Activated CD8-positive, alpha-beta memory T cell treated with anti-CD3 and anti-CD28 coated beads, Interleukin-2, amount 50 U/mL, for 4 hours (primary cell): ENCODE measurements at places on chromosomes 1 and 21.

GRCh38 chr1:113170519-113170918 is 97.5 kb downstream of the LRIG2 start:
- DNase-seq, result no peak

DNA sequence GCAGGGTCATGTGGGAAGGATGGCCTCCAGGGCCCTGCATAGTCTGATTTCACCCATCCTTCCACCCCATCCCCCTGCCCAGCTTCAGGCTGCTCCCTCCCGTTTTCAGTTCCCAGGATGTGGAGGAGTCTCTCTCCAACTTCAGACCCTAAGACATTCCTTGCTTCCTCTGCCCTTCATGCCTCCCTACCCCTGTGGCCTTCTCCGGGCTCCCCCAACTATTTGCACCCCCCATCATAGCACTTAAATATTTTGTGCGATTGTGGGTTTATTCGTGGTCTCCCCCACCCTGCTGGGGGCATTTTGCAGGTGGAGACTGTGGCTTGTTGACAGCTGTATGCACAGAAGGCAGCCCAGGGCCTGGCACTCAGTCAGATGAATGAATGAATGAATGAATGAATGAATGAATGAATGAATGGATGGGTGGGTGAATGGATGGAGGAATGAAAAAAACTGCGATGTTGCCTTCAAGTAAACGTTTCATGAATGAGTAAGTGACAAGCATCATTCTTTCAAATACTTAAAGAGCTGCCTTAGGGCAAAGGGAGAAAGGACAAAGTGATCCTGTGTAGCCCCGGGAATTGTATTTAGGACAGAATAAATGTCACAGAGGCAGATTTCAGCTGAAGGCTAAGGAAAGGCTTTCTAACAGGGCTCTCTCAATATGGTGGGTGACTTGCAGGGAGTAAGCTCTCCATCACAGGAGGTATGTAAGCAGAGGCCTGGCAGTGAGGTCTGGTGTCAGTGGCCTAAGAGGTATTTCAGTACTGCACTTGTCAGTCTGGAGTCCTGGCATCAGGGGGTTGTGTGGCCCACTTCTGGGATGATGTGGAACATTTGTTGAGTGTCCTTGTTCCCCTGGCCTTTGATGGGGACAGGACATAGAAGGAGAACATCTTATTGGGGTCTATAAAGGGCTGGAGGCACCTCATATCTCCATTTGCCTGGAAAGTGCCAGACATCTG is 156.4 kb downstream of the PTPRU start:
- DNase-seq, result no peak

DNA sequence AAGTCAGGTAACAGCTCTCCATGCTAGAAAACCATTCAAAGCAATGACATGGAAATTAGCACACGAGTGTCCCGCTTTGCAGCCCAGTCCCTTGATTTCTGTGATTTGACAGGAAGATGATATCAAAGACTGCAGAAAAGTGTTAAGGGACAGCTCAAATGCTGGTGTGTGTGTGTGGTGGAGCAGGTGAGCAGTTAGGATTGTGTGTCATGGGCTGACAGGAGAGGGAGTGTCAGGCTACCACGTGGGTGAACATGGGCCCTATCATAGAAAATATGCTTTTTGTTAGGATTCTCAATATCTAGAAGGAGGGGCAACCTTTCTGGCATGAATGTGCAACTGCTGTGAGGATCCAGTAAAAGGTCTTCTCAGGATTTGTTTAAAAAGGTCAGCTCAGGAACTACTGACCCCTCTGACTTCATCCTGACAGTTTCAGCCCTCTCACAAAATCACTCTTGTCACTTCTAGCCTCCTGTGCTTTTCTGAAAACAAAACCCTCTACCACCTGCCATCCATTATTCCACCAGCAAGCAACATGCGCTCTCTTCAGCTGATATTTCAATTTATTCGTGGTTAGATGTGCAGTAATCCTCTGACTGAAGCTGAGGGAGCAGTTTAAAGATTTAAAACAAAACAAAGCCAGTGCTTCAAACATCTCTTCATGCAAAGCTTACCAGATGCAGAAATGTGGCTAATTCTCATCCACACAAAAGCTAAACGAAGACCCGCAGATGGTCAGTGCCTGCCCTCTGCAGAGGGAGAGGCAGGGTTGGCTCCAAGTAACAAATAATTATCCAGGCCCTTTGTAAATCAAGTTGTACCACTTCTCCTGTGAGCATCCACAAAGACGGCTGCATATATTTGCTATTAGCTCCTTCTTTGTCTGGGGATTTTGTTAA is 397.9 kb downstream of the PTBP2 start:
- no peak for DNase-seq

DNA sequence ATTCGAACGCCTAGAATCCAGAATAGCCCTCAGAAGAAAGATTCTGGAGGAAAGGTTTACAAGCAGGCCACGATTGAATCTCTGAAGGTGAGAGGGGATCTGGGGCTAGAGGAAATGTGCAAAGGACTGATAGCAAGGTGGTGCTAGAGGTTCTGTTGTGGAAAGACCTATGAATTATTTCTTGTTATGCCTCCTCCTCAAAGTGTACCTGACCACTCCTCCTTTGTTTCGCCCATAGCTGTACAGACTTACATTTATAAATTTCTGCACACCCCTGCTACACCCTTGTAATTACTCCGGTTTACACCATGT is 986 bp downstream of the TCEANC2 start:
- no peak for DNase-seq

GRCh38 chr1:53738205-53739108 is 507 bp downstream of the GLIS1 start:
- DNase-seq, result no peak

- DNase-seq, result peak; percentile 21
These were observed 1.5 kb downstream of the CACHD1 start for GRCh38 chr1:64471218-64472039.

GRCh38 chr21:28229814-28230213 is 762.9 kb downstream of the LTN1 start:
- no peak for DNase-seq

DNA sequence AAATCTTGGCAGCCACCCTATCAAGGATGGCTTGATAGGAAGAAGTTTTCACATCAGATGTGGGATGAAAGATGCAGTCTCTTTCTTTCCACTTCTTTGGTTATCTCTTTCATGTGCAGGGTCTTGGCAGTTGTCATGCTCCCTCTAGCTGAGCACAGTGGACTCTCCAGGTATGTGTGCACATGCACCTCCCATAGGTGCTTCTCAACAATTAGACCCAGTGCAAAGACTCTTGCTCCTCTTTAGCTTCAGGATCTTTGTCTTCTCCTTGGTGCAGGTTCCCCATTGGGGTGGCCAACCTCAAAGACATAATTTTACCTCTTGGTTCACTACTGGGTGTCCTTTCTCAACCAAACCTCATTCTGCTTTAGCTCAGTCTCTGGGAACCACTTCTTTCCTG is 80.7 kb downstream of the TBX15 start:
- no peak for DNase-seq

GRCh38 chr1:26410706-26411623 is at the start of gene LIN28A:
Gene LIN28A (plus strand): TSS chr1:26410817. CDS start chr1:26410892, 75 bp downstream.
- DNase-seq, result no peak

DNA sequence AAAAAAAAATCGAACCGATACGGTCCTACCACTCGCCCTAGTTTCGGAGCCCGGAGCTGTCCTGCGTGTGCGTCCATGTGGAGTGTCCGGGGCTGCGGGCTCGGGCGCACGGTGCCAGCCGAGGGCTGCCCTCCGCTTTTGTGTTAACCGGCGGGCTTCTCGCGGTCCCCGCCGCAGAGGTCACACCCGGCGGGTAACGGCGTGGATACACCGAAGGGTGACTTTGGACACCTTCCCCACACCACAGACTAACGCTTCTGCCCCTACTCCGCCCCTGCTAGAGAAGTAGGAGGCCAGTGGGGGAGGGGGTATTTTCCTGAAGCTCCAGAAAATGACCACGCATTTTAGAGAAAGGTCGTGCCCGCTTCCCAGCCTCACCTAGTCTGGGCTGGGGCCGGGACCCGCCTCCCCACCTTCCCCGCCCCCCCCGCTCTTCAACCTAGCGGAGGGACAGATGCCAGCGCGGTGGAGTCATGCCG is 609 bp upstream of the ATF3 start:
- DNase-seq, result peak; percentile 26

GRCh38 chr1:192534666-192535065 is 40.9 kb upstream of the RGS1 start:
- no peak for DNase-seq

DNA sequence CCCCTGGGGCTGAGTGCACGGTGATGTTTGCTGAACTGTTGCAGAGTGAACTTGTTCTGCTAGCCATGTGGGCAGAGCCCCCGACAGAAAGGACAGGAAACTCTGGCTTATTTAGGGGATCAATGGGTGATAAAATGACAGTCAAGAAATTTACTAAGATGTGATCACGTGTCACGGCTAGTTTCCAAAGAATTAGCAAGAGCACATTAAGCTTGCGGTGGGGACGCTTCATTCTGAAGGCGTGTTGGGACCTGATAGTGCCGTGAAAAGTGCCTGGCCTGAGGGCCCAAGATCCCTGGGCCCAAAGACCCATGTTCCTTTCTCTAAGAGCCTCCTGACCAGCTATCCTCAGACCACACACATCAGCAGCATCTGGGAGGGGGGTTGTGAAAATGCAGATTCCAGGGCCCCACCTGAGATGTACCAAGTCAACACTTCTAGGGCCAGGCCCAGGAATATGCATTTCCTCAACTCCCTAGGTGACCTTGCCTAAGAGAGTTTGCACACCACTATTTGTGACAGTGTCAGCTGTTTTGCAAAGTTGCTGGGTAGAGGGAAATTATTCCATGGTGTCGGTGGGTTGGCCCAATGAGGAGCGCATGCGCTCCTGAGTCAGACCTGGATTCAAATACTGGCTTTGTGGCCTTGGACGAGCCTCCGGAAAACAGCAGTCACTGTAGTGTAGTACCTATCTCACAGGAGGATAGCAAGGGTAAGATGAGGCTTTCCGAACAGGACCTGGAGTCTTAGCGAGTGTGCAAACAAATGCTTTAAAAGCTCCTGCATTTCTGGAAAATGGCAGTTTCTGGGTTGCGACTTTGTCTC is 77.5 kb downstream of the SPSB1 start:
- no peak for DNase-seq

- DNase-seq, result no peak
These were observed 1.1 kb downstream of the RYR2 start for GRCh38 chr1:237042892-237043576.

DNA sequence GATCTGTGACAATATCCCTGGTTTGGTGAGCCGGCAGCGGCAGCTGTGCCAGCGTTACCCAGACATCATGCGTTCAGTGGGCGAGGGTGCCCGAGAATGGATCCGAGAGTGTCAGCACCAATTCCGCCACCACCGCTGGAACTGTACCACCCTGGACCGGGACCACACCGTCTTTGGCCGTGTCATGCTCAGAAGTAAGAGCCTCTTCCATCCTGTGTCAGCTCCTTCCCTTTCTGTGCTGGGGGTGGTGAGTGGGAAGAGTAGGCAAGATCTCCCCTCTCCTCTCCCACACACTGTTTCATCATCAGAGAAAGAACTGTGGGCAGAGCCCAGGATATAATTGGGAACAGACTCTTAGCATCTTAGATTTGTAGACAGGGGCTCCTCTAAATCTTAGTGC is 6.1 kb downstream of the WNT2B start:
- no peak for DNase-seq

GRCh38 chr21:43025636-43026180 is 49.9 kb downstream of the CBS start:
- no peak for DNase-seq

DNA sequence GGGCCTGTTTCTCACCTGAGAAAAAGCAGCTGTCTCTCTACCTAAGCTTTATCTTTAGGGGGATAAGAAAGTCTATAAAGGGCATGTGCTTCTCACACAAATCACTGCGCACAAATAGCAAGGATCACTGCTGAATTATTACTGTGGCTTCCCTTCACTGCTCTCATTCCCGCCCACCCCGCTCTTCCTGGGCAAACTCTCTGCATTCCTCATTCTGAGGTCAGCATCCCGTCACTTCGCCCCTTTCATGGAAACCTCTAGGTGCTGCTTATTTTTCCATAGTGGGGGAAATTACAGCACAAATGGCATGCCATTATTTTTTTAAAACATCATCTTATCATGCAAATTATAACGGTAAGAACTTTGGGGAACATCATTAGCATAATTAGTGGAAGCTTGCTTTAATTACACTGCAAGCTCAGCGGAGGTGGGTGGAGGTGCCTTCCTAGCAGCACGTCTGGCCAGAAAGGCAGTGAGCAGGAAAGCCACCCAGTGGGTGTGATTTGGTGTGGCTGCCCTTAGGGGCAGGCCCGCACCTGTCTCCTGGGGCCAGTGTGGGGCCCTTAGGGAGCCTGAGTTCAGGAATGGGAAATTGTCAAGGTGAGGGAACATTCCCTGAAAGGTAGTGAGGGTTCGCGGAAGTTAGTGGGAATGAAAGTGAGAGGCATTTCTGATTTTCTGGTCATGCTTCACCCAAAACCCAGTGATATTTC is 105.9 kb downstream of the LAMC2 start:
- no peak for DNase-seq

GRCh38 chr1:219940707-219941106 is 12.3 kb upstream of the SLC30A10 start:
- DNase-seq, result no peak

- DNase-seq, result no peak
These were observed 348.7 kb downstream of the RPS6KC1 start for GRCh38 chr1:213399695-213400094.

- DNase-seq, result no peak
These were observed 36.2 kb upstream of the POU3F1 start for GRCh38 chr1:38082769-38083263.

DNA sequence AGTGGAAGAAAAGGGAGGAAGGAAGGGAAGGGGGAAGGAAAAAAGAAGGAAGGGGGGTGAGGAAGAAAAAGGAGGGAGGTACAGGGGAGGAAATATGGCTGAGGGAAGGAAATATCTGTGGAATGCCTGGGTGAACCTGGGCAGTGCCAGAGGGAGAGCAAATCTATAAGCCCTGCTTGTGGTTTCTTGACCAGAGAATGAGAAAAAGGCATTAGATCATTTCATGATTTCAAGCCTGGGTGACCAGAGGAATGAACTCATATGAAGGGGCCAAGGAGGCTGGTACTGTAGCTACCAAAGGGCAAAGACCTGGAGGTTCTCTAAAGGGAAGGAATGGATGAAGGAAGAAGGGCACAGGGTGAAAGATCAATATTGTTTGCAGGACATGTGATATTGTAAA is 31.4 kb downstream of the GNG12 start:
- no peak for DNase-seq

GRCh38 chr1:112998592-112999235 is 42.7 kb upstream of the SLC16A1 start:
- no peak for DNase-seq

GRCh38 chr1:155325603-155325893 is 4.9 kb downstream of the RUSC1 start:
- DNase-seq, result no peak

GRCh38 chr1:110787328-110788071 is 85.4 kb upstream of the CD53 start:
- DNase-seq, result no peak

- no peak for DNase-seq
These were observed 12.4 kb upstream of the ATP1A1 start for GRCh38 chr1:116360429-116361173.
